ENCODE measurements at places on chromosomes 6 and 20. TPM values are rescaled to one million over a fixed set of nuclear protein-coding genes. Genes with fewer than 3 reads are reported as not detected.

The PDE10A gene
- total RNA-seq: 4.4 TPM

The MRAP2 gene
- total RNA-seq: 2.7 TPM

- no peak for DNase-seq
Observed at GRCh38 chr6:137864812-137865508, 2.1 kb upstream of the TNFAIP3 start.

DNA sequence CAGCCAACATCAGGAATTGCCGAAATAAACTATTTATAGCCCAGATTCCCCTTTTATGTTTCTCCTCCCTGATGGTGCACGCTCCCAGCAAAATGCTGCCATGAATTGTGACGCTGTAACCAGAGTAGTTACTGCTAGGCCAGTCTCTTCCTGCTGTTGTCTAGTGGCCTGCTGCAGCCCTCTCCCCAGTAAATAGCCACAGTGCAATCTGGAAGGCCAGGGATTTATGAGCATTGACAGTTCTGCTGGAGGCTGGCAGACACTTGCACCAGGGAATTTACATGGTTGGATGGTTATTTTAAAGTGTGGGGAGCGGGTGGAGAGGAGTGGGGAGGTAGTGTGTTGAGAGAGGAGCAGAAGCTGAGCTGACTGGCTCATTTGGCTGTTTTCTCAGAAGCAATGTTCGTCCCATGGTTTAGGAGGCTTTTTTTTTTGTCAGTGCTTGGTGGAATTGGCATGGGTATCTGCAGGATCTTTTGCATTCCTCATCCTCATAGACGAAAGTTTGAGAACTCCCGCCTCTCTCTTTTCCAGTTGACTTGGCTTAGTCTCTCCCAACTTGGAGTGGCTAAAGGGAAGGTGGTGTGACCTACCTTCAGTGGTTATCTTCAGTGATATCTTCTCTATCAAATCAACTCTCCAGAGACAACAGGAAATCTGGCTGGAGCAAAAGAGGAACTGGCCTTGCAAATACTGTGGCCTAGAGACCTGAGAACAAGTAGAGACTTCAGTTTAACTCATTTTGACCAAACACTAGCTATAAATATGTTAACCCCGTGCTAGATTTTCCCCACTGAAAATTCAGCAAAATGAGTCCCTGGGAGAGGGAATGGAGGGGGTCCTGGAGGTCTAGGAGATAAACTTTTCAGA is 99.3 kb upstream of the VSTM2L start:
- DNase-seq: no peak

Measured in lower leg skin (tissue), 4 donors.